Motor neuron (in vitro differentiated cells): ENCODE measurements at places on chromosomes 4 and X. TPM values are rescaled to one million over a fixed set of nuclear protein-coding genes. Genes with fewer than 3 reads are reported as not detected.

Gene AFF1
- total RNA-seq, result 38.5 and 47.0 TPM in 2 replicates

Gene USP27X
- 7.3 and 7.8 TPM in 2 replicates for total RNA-seq

Gene MGST2
- 28.0 and 38.9 TPM in 2 replicates for total RNA-seq

Gene OSTC
- 104 TPM in 2 replicates for total RNA-seq

Gene ASMT
- total RNA-seq, result 0.29 TPM in 1 of 2 replicates, not detected in the other

Gene CLDN22
- total RNA-seq, result 0.53 TPM in 1 of 2 replicates, not detected in the other

Gene NLGN4X
- total RNA-seq, result 24.0 and 25.7 TPM in 2 replicates

Gene SLC39A8
- total RNA-seq, result 1.2 and 1.4 TPM in 2 replicates
